ENCODE measurements at places on chromosomes 6 and 20.

GRCh38 chr6:25377664-25378063 lies 98.5 kb downstream of the CARMIL1 start:
- no peak for DNase-seq

DNA sequence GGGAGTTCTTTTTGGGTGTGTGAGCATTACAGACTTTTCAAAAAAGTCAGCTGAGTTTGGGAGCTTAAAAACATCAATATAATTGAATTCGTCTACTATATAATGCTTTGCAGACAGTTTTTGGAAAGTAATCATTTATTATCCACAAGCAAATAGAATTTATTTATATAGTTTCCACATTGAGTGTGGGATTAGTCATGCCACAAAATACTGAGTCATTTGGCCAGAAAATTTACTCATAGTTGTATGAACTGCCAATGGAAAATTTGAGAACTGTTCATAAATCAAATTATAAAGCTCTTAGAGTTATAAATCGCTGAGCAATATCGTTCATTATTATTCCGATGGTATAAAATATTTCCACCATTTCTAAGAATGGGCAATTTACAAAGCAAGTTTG lies 5.0 kb downstream of the BEND6 start:
- no peak for DNase-seq

DNA sequence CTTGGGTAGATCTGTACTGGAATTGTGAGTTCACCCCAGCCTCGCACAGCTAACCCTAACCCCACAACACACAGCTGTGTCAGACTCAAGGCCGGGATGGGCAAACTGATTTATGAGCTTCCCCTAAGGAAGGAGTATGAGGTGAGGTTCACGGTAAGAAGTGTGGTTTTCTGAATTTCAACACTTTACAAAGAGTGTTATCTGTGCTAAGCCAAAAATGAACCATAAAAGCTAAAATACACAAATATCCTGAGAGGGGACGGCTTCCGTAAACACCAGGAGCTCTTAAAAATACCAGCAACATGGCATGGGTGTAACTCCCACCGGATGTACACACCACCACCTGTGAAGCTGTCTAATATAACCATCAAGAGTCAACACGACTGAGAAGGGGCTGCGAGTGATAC lies 101.2 kb downstream of the ATP9A start:
- no peak for DNase-seq

DNA sequence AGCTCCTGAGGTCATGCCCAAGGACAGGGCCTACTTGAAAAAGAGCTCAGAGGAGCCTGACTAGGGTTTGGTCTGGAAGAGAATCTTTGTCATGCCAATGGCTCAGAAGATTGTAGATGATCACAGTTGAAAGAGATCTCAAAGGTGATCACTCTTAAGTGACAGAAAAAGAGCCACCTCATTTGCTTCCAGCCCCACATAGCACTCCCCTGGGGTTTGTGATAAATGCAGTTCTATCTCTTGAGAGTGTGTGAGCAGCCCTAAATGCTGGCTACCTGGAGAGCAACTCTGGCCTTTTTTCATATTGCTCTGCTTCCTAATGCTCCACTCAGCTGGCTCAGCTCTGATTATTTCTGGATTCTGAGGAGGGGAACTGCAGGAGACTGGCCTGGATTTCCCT lies 39.3 kb downstream of the KLHL32 start:
- no peak for DNase-seq

GRCh38 chr20:52595518-52595917 lies 376.6 kb upstream of the TSHZ2 start:
- DNase-seq: no peak

GRCh38 chr20:59618131-59618530 lies 13.8 kb downstream of the PHACTR3 start:
- DNase-seq: no peak

GRCh38 chr20:49813305-49813974 lies 812 bp downstream of the SLC9A8 start:
- no peak for DNase-seq

Measured in omental fat pad (tissue), 4 donors.